ENCODE measurements at places on chromosomes 4 and X.

DNA sequence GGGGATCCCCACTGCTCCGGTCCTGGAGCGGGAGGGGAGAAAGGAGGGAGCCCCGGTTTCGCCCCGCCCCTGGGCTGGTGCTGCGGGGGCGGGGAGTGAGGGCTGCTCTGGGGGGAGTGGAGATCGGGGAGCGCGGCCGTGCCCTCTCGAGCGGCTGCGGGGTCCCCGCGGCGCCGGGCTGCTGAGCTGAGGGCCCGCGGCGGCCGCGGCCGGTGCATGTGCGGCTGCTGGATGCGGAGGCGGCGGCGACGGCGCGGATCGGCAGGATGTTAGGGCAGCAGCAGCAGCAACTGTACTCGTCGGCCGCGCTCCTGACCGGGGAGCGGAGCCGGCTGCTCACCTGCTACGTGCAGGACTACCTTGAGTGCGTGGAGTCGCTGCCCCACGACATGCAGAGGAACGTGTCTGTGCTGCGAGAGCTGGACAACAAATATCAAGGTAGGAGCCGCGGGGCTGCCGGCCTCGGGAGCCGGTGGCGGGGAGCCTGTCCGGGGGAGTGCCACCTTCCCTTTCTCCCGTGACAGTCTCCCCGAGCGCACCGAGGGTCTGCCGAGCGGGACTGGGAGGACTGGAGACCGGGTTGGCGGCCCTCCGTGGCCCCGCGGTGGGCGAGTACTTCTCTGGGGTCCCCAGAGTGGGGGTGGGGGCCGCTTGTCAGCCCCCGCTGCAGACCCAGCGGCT lies at the start of gene ING2:
TSS of gene ING2 (plus strand) at position 129 of the 681 bp plus-strand sequence. CDS start at position 267, 138 bp downstream.
- no peak for DNase-seq

GRCh38 chr4:128359422-128359821 lies 71.8 kb upstream of the PGRMC2 start:
- DNase-seq, result no peak

DNA sequence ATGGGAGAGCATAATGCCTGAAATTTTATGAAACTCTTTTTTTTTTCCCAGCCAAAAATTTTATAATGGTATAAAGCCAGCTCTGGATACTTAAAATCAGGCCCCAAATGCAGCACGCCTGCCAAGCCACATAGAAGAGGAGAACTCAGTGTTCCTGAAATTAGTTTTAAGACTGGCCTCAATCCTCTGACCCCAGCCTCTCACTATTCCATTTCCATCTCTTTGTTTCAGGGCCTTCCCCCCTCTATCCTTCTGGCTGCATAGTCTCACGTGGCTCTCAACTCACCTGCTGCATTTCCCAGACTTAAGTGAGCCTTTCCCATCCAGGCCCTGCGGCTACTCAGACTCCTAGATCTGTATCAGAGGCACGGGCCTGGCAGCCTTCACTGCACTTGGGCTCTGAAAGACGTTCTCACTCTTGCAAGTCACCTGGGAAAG lies 5.2 kb upstream of the CBR4 start:
- no peak for DNase-seq

DNA sequence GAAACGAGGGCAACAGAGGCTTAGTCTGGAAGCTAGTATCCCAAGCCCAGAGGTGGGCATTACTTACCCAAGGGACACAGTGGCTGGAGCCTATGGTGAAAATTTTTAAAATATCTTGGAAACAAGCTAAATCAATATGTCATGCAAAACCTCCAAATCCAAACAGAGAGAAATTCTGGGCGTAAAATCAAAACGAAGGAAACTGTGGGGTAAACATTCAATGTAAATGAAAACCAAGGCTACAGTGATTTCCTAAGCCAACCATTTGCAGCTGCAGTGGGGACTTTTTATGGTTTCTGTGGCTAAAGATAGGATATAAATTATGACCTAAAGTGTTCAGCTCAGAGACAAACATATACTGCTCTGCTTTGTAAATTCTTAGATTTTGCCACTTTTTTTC lies 507.7 kb upstream of the DIAPH2 start:
- DNase-seq, result no peak

GRCh38 chr4:145681518-145681917 lies 1.6 kb downstream of the C4orf51 start:
- DNase-seq, result no peak

DNA sequence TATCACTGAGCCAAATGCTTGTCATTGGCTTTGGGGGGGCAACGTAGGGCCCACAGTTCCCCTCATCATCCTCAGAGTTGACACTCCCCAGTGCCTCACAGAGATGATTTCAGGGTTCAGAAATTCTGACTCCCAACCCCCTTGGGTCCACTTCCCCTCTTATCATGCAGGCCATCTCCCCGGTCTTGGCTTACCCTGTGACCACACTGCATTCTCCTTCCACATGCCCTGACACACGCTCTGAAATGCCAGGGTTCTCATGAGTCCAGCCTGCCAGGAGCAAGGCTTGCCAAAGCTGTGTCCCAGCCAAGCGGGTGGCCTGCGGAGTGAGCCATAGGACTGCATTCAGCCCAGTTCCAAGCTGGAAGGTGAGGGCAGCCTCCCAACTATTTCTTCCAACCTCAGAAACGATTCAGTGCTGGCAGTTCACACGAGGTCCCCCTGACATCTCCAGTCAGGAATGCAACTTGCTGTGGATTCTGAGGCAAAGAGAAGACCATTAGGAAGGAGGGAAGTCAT lies 101.2 kb downstream of the SMIM20 start:
- DNase-seq, result no peak

DNA sequence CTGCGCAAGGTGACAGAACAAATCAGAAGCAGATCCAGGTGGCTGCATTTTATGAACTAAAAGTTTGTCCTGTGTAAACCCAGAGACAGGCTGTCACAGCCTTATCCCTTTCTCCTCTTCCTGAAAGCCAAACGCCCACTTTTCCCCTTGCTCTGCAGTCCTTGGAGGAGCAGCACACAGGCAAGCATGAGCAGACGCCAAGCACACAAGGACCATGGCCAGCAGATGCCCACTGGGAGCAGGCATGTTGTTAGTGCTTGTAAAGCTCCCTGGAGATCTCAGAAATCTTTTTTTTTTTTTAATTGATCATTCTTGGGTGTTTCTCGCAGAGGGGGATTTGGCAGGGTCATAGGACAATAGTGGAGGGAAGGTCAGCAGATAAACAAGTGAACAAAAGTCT lies 11.5 kb upstream of the HOPX start:
- no peak for DNase-seq

- no peak for DNase-seq
Observed at GRCh38 chrX:69507500-69507789, 3.3 kb downstream of the NALF2 start.

GRCh38 chrX:2874222-2875135 lies 45.7 kb downstream of the GYG2 start:
- DNase-seq, result no peak

- no peak for DNase-seq
Observed at GRCh38 chr4:122259849-122260248, 107.7 kb downstream of the BLTP1 start.

DNA sequence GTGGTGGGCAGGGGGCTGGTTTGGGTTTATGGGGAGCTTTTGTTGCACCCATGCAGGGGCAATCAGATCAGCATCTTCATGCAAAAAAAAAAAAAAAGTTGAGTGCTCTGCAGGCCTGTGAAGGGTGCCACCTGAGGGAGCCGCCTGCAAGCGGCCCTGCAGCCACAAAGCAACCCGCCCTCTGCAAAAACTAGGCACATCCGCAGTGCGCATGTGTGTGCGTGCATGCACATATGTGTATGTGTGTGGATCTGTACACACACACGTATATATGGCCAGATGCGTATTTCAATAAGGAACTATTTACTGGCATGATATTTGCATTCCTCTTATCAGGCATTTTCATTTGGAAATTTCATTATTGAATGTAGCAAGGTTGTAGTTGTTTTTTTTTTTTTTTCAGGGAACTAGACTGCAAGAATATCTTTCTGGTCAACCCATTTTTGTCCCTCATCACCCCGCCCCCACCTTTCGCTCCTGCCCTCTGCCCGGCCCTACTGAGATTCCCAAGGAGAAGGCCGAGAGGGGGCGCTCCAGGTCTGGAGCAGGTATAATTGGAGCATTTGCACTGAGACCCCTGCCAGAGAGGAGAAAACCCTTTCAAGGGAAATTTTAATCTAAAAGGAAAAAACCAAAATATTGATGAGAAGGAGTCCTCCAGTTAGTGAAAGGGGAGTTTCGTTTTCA lies 18.1 kb downstream of the CCNQ start:
- no peak for DNase-seq

DNA sequence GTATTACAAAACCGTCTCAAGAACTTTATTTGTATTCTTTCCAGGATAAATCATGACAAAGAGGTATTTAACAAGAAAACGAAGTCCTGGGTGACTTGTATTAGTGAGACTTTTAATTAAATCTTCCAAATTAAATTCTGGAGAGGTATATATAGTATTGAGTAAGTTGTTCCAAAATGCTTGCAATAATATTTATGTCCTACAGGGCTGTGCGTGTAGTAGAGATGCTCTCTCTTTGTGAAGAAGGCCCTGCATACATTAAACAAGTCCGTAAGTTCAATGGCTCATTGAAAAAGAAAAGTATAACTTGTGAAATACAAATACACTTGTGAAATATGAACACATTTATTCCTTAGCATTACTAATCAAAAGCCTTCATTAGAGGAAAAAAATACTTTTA lies 211.4 kb downstream of the ARHGAP24 start:
- no peak for DNase-seq

DNA sequence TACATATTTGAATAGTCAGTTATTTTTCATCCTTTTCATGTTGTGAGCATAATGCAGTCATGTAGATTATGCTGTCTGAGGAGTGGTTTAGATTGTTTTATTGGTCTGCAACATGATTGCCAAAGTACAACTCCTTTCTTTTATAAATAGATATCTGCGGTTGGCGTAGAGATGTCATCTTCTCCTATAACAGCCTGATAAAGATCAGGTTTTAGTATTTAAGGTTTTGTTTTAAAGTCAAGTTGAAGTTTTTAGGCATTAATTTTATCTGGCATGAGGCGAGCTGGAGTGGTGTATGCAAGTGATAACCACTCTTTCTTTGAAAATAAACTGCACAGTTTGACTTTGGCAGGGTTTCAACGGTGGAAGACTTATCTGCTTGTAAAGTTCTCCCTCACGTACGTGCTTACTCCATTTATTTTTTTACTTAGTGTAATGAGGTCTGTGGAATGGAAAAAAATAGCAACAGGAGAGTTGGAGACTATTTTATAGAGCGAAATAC lies 126.3 kb downstream of the FBXO8 start:
- DNase-seq, result no peak

GRCh38 chrX:48508400-48509244 lies at the start of gene PORCN:
PORCN (plus strand) TSS chrX:48508992; CDS start chrX:48509821, 829 bp downstream.
- peak; percentile 73 for DNase-seq

- DNase-seq, result no peak
Observed at GRCh38 chrX:15911734-15912550, 57.3 kb upstream of the AP1S2 start.

GRCh38 chrX:105610411-105610810 lies 211.9 kb upstream of the NRK start:
- no peak for DNase-seq

- no peak for DNase-seq
Observed at GRCh38 chrX:97597954-97598353, 714.2 kb downstream of the RPA4 start.

DNA sequence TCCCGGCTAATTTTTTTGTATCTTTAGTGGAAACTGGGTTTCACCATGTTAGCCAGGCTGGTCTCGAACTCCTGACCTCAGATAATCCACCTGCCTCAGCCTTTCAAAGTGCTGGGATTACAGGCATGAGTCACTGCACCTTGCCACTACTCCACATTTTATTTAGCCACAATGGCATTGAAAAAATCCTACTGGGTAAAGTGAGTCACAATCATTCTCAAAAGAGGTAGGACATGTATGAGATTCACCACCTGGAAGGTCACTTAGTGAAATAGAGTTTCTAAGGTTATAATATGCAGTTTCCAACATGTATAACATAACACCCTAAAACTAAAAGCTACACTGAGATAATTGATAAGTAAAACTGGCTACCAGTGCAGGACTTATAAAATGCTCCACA lies 159.2 kb downstream of the BTC start:
- no peak for DNase-seq

DNA sequence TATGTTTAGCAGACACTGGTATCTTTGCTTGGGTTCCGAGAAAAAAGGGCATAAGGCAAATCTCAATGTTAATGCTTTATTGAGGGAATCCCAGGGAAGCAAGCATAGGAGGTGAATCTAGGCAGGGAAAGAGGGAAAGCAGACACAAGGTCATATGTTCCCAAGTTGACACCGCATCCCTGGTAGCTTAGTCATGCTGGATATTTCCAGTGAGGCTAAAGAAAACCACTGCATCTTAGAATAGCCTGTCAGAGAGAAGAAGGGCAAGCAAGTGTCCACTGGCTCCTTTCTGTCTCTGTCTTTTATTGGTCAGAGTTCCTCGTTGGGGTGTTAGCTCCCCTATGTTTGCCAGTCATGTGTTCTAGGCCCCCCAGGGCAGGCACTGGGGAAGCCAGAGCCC lies 104.7 kb downstream of the NKX6-1 start:
- no peak for DNase-seq

- DNase-seq, result no peak
Observed at GRCh38 chrX:128901018-128901417, 622.3 kb downstream of the SMARCA1 start.

GRCh38 chr4:7871356-7871755 lies 68.3 kb downstream of the AFAP1 start:
- DNase-seq, result no peak
